Activated CD4-positive, alpha-beta T cell treated with anti-CD3 and anti-CD28 coated beads, Interleukin-2, amount 50 U/mL, for 4 hours (primary cell): ENCODE measurements at places on chromosomes 3 and 15.

DNA sequence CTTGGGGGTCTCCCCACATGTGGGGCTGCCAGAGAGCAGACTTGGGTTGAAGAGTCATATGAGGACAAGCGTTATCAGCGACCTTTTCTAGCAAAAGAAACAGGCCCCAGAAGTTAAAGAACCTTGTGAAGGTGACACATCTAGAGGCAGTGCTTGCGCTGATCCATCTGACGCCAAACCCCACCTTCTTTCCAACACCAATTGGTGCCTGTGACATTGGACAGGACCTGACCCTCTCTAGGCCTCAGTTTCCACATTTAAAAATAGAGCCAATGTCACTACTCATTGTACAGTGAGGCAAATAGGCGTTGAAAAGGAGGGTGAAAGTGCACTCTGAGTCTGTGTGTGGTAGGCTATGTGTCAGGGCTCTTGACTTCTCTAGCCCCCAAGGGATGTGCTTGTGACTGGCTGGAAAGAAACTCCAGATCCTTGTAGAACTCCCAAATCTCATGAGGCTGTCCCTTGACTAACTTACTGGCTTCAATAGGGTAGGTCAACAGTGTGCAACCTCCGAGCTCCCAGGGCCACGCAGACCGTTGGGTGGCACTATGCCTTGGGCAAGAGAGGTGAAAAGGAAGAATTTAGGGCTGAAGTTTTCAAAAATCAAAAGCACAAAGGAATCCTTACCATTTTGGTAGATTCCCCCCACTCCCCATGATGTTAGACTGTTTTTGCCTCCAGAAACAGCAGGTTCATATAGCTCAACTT is 666 bp upstream of the FAM219B start:
- DNase-seq, result no peak

DNA sequence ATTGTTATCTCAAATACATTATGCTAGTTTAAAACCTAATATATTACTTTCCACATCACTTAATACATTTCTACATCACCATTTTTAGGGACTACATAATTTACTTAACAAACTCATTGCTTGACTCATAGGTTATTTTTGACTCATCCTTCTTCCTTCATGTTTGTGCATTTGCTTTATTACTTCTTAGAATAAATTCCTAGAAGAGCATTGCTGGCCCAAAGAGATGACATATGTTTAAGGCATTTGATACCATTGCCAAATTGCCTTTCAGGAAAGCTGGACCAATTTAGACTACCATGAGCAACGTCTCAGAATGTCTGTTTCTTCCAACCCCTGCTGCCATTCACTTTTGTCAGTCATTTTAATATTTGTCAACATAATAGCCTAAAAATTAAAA is 905.8 kb downstream of the IGSF11 start:
- DNase-seq, result no peak

- DNase-seq, result no peak
These were observed 379.1 kb upstream of the PROK2 start for GRCh38 chr3:72163809-72164634.

DNA sequence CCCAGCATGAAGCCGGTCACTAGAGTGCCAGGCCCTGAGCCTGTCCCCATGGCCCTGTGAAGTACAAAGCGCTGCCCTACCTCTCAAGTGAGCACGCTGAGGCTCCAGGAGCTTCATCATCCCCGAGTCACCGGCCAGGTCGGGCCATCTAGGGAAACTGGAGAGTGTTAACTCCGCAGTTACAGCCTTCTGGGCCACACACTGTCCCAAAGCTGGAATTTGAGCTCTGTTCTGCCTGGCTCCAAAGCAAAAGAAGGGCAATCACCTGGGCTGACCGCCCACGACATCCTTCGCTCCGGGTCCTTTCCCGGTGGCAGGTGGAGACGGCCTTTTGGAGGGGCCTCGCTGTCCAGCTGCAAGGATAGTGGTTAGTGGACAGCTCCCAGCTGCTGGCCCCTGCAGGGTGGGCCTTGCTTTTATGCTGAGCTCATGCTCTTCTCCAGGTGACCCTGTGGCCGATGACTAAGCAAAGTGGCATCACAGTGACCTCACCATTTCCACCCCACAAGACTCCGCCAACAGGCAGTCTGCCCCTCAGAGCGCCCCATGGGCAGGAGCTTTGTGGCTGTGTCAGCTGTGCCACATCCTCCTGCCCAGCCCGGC is 3.5 kb upstream of the MUC4 start:
- DNase-seq, result no peak

DNA sequence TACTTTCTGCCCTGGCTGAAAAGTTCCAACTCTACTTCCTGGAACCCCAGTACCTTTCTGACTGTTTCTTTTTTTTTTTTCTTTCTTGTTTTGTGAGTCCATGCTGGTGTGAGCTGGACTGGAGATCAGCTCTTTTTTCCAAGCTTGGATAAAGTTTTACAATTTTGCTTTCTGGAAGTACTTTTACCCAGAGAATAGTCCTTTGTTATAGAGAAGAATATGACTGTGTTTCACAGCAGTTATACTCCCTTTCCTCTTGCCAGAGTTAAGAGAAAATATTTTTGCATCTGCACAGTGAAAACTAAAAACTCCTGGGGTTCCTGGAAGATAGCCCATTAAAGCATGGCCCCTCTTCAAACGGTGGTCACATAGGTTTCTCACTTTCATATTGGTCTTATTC is 1100.6 kb downstream of the OTOL1 start:
- no peak for DNase-seq

DNA sequence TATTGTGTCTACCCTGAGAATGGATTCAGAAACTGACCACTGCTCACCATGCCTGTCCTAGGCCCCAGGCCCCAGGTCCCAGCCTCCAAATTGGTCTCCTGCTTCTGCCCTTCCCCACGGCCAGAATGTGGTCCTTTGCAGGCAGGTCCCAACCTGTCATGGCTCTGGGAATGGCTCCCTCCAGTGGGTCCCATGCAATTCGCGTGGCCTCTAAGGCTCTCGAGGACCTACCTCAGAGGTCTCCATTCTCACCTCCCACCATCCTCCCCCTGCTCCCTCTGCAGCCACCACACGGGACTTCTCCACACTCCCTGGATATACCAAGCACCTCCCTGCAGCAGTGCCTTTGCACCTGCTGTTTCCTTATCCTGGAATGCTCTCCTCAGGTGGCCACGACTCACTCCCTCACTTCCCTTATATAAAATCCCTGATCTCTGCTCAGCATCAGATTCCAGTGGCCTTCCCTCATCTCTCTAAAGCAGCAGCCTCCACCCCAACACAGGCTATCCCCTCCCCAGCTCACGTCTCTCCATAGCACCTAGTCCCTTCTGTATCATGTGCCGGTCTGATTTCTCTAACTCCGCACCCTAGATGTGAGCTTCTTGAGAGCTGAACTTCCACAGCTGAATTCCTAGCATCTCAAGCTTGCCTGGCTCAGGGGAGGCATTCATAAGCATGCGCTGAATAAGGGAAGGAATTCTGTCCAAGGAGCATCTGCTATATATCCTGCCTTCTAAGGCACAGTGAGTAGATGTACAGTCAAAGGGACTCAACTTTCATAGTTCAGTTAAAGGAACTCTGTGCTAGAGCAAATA is 56.9 kb downstream of the ARRDC4 start:
- no peak for DNase-seq

DNA sequence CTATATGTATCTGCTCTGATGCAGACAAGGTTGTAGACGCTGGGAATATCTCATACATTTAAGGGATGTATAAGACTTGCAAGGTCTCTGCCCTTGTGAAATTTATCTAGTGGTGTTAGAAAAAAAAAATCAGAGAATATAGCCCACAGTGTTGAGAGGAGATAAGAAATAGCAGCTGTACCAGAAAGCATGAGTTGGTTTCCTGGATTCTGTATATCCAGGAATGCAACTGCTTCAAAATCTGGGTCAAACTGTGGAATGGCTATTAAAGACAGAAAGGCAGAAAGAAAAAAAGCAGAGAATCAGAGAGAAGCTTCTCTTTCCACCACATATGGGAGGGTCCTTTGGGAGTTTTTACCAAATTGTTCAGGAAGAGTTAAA is 1.5 kb upstream of the TMEM212 start:
- DNase-seq, result no peak

DNA sequence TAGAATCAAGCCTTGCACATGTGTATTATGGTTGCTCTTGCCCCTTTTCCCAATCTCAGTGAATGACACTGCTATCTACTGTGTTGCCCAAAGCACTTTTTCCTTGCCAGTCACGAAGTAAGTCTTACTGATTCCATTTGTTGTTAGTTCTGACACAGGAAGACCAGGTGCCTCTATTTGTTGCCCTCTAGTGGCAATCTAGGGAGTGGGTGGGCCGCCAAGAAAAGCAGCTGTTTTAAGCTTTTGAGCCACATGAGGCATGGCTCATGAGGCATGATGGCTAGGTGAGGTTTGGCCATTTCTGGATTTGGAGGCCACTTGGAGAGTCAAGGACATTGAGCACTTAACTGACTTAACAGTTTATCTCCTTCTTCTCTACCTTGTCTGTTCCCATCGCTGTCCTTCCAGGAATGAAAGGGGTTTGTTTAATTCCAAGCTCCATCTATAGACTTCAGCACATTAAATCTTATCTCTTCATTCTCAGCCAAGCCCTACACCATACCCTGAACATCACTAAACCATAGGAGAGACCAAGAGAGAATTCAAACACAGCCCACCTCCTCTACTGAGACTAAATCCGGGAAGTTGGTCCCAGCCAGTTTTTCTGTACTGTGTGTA is 103.1 kb downstream of the HCN4 start:
- peak; percentile 40 for DNase-seq

- DNase-seq, result no peak
These were observed 69.6 kb downstream of the PLOD2 start for GRCh38 chr3:146091397-146091796.

DNA sequence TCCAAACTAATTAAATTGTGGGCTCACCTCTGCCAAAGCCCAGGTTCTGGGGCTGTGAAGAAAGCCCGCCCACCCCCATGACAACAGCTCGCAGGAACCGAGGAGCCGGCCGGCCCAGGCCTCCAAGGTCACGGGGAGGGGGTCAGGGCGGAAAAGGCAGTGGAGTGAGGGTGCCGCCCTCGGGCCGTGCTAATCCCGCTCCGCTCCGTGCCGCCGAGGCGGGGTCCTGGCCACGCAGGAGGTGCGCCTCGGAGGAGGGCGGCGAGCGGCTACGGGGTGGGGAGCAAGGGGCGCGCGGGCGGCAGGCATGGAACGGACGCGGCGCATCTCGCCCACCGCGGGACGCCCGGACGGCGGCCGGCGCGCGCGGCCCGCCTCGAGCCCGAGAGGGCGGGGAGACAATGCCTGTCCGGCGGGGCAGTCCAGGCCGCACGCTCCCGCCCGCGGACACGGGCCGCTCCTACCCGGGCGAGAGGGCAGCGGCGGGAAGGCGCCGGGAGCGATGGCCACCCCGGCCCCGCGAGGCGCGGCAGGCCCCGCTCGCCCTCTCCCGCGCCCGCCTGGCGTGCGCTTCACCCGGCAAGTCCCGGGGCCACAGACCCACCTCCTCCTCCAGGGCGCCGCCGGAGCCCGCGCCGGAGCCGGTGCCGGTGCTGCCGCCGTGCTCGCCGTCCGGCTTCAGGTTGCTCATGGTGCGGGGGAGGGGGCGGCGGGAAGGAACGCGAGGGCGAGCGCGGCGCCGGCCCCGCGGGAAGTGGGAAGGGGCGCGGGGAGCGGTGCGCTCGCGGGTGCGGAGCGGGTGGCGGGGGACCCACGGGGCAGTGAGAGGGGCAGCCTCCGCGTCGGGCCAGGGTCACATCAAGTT is 528 bp downstream of the RBPMS2 start:
- DNase-seq, result peak; percentile 10

DNA sequence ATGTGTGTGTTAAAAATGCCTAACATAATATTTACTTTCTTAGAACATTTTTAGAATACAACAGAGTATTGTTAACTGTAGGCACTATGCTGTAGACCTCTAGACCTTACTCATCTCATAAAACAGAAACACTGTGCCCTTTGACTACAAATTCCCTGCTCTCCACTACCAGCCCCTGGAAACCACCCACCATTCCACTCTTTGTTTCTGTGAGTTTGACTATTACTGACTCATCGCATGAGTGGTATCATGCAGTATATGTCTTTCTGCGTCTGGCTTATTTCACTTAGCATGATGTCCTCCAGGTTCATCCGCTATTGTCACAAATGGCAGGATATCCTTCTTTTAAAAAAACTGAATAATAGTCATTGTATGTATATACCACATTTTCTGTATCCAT is 216.7 kb upstream of the CFAP20DC start:
- no peak for DNase-seq

GRCh38 chr3:184568924-184569829 is 7.6 kb downstream of the EPHB3 start:
- no peak for DNase-seq

DNA sequence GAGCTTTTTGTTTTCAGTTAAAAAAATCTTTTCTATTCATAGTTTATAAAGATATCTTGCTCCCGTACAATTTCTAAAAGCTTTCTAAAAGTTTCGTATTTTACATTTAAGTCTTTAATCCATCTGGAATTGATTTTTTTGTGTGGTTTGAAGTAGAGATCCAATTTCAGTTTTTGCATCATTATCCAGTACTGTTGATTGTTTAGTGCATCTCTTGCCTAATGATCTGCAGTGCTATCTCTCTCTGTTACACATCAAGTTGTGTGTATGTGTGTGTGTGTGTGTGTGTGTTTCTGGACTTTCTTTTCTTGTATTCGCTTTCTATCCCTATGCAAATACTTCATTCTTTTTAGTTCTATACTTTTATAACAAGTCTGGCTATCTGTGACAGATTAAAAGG is 605.8 kb upstream of the DPPA4 start:
- no peak for DNase-seq

DNA sequence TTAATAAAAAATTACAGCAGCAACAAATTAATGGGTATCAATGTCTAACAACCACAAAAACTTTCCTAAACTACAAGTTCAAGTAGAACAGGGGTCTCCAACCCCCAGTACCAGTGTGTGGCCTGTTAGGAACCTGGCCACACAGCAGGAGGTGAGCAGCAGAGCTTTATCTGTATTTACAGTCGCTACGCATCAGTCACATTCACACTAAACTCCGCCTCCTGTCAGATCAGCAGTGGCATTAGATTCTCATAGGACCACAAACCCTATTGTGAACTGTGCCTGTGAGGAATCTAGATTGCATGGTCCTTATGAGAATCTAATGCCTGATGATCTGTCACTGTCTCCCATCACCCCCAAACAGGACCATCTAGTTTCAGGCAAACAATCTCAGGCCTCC is 18.5 kb upstream of the LIPC start:
- no peak for DNase-seq

DNA sequence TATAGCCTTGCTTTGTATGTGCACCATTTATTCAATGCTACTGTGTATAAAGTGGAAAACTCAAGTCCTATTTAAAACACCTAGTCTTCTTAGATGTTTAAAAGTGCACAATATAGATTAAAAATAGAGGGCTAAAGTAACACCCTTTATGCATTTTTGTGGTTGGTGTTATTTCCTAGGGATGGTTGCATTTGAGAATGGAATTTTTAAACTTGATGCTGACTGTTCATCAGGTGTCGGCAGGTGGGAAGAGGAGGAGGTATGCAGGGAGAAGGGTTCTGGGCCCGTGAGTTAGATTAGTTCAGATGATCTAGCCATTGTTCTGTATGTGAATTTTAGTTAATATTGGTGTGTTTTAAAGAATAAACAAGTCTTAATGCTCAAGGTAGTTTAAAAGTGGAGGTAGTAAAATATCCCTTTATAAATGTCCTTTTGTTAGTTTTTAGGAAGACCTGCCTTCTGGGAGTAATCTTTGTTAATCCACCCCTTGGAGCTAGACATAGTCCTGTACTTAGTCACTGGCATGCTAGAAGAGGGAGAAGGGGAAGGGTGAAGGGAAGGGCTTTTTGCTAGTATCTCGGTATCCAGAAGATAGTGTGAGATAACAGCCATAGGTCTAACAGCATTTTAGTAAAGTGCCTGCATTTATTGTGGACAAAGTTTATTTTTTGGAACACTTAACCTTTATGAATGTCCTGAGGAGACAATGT is 8.1 kb upstream of the SRPRB start:
- no peak for DNase-seq

- DNase-seq, result no peak
These were observed 330.5 kb upstream of the CTDSPL start for GRCh38 chr3:37531066-37531720.
